Progenitor cell of endocrine pancreas (in vitro differentiated cells): ENCODE measurements at places on chromosomes 13 and 19. TPM values are rescaled to one million over a fixed set of nuclear protein-coding genes. Genes with fewer than 3 reads are reported as not detected.

- peak overlapping the region; percentile 73 for H3K27ac ChIP-seq
- DNase-seq = peak; percentile 59
Measured at GRCh38 chr19:32976223-32976805, 4.3 kb downstream of the FAAP24 start.

Gene MISP3
- 3.0 and 3.5 TPM in 2 replicates for total RNA-seq

Gene ZNF486
- total RNA-seq = 29.6 and 31.8 TPM in 2 replicates

DNA sequence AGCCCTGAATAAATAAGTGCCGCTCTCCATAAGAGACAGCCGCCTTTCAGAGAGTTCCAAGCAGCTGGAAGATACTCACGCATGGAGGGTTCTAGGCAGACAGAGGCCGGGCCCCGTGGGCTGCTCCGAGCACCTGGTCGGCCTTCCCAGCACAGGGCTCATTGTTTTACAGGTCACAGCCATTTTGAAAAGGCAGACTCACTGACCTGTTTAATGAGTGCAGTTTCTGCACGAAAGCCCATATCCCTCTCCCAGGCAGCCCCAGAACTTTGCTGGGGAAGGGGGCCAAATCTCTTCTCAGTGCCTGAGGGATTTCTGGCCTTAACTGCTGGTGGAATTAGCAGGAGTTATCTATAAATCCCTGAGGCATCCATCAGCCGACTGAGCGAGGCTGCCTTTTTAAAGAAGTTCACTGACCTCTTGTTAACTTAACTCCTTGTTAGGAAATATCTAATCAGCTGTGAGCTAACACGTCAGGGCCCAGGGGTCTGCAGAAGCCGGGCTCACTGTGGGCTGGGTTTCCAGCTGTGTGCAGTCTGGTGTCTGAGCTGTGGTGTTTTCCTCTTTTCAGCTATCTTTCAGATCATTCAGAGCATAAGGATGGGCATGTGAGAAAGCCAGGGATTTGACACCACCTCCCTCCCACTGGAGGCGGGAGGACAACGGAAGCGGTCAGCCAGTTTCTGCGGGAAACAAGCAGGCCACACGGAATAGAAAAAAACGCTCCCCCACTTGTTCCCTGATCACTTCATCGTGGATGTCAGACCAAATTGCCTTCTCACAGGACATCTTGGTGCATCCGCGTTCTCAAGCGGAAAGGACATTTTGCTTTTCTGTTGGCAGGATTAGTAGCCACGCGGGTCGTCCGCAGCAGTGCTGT lies 23.3 kb downstream of the SERP2 start:
- H3K4me1 ChIP-seq = peaks cover 24% of the 10 kb centered on the region
- no peak overlapping the region for H3K4me3 ChIP-seq
- H3K36me3 ChIP-seq = no peaks in the 10 kb centered on the region
- no peak for DNase-seq

Gene KDELR1
- 207 and 213 TPM in 2 replicates for total RNA-seq

GRCh38 chr19:5055457-5055776 lies 86.5 kb downstream of the KDM4B start:
- no peaks in the 10 kb centered on the region for H3K27me3 ChIP-seq
- no peaks in the 10 kb centered on the region for H3K4me1 ChIP-seq
- no peak for DNase-seq
- no peak overlapping the region for H3K4me3 ChIP-seq
- H3K27ac ChIP-seq = no peak overlapping the region

Gene GRK1
- total RNA-seq = 0.73 and 1.1 TPM in 2 replicates

Gene ZNF569
- total RNA-seq = 7.6 and 8.5 TPM in 2 replicates

DNA sequence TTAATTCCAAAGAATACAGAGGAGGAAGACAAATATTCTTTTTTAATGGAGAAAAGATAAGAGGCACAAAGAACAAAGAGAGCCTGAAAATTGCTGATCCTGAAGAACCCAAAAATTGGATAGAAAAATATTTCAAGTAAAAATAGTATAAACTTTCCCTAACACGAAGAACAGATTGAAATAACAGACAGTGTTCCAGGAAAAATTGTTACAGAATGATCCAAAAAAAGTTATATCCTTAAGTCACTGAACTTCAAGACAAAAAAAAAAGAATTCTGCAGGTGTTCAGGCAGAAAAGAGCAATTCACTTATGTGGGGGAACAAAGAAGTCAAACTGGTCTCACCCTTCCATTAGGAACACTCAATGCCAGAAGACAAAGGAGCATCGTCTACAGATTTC lies 160.2 kb downstream of the KLF12 start:
- no peaks in the 10 kb centered on the region for H3K27me3 ChIP-seq
- H3K36me3 ChIP-seq = peaks cover 9% of the 10 kb centered on the region
- no peak overlapping the region for H3K4me3 ChIP-seq
- DNase-seq = no peak
- H3K27ac ChIP-seq = no peak overlapping the region
- H3K4me1 ChIP-seq = peaks cover 6% of the 10 kb centered on the region

GRCh38 chr13:40141859-40142555 lies 486.5 kb downstream of the COG6 start:
- no peak overlapping the region for H3K27ac ChIP-seq
- no peaks in the 10 kb centered on the region for H3K36me3 ChIP-seq
- no peaks in the 10 kb centered on the region for H3K4me1 ChIP-seq
- DNase-seq = no peak
- peaks cover 23% of the 10 kb centered on the region for H3K27me3 ChIP-seq
- no peak overlapping the region for H3K4me3 ChIP-seq

DNA sequence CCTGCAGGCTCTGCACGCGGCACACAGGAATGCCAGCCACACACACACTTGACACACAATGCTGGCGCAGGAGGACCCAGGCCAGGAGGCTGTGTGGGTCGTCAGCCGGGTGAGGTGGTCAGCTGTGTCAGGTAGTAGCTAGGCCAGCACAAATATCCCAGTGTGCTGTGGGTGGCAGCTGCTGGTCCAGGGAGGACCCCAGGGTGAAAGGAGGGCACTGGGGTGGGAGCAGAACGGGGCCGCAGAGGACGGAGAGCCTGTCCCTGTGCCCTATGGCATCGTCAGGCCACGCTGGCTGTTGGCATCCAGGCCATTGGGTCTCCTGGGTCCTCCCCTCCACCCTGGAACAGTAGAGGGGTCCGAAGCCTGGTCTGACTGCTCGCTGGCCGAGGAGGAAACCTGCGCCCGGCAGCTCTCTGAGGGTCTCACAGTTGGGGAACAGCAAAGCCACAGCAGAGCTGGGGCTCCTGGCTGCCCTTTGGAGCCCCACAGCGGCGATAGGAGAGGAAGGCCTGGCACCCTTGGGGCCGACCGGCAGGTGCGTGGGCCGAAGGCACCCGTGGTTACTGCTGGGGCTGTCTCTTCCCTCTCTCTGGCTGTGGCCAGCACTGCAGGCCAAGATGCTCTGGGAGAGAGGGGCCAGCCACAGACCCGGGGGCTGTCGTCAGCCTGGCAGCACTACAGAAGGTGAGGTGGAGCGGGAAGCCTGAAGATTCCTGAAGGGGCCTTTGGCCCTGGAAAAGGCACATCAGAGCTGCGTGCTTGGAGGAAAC lies 27.3 kb downstream of the C13orf46 start:
- peaks cover 7% of the 10 kb centered on the region for H3K4me1 ChIP-seq
- no peaks in the 10 kb centered on the region for H3K36me3 ChIP-seq
- H3K27ac ChIP-seq = no peak overlapping the region
- H3K27me3 ChIP-seq = no peaks in the 10 kb centered on the region

GRCh38 chr19:30567536-30568232 lies 195.5 kb downstream of the ZNF536 start:
- DNase-seq = no peak
- H3K4me1 ChIP-seq = no peaks in the 10 kb centered on the region
- peaks cover 16% of the 10 kb centered on the region for H3K27me3 ChIP-seq
- no peaks in the 10 kb centered on the region for H3K36me3 ChIP-seq
- no peak overlapping the region for H3K27ac ChIP-seq

GRCh38 chr13:27375686-27376326 lies 48.6 kb upstream of the GTF3A start:
- H3K4me1 ChIP-seq = peaks cover 37% of the 10 kb centered on the region
- peaks cover 6% of the 10 kb centered on the region for H3K36me3 ChIP-seq
- peaks cover 8% of the 10 kb centered on the region for H3K27me3 ChIP-seq

DNA sequence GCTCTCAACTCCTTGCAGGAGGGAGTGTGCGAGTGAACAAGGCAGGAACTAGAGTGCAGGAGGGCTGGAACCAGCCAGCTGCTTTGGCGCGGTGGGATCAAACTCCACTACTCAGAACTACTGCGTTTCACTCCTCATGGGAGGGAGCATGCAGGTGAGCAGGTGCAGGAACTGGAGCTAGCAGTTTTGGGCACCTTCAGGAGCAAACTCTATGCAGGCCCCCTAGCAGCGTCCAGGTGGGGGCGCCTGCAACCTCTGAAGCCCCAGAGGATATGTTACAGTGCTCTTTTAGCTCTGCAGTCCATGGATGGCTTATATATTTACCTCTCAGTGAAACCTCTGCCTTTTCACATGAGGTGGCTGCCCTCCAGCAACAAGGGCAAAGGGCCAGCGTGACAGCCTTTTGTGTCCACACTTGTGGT lies 1303.4 kb downstream of the PCDH9 start:
- H3K4me1 ChIP-seq = peaks cover 3% of the 10 kb centered on the region
- no peak overlapping the region for H3K4me3 ChIP-seq
- H3K36me3 ChIP-seq = no peaks in the 10 kb centered on the region

DNA sequence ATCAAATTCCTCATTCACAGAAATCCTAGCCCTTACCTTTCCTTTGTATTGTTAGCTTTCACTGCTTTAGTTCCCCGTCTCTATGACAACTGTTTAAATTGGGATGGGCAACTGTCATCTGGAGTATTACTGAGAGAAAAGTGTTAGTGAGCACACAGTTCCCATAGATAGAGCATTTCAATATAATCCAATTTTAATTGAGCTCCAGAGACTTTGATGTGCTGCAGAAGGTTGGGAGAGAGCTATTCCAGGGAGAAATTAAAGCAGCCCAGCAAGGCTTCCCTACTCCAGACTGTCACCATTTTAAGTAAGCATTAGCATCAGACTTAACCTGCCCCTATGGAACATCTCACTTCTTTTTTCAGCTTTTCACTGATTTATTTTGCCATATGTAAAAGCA lies 55.0 kb upstream of the MAB21L1 start:
- H3K36me3 ChIP-seq = no peaks in the 10 kb centered on the region
- DNase-seq = no peak
- no peak overlapping the region for H3K4me3 ChIP-seq
- H3K4me1 ChIP-seq = peaks cover 5% of the 10 kb centered on the region
- H3K27me3 ChIP-seq = peaks cover 2% of the 10 kb centered on the region

GRCh38 chr13:92483894-92484293 lies 742.7 kb upstream of the GPC6 start:
- no peak overlapping the region for H3K27ac ChIP-seq
- peaks cover 3% of the 10 kb centered on the region for H3K36me3 ChIP-seq
- no peak for DNase-seq
- peaks cover 6% of the 10 kb centered on the region for H3K4me1 ChIP-seq
- H3K27me3 ChIP-seq = no peaks in the 10 kb centered on the region
- H3K4me3 ChIP-seq = no peak overlapping the region

DNA sequence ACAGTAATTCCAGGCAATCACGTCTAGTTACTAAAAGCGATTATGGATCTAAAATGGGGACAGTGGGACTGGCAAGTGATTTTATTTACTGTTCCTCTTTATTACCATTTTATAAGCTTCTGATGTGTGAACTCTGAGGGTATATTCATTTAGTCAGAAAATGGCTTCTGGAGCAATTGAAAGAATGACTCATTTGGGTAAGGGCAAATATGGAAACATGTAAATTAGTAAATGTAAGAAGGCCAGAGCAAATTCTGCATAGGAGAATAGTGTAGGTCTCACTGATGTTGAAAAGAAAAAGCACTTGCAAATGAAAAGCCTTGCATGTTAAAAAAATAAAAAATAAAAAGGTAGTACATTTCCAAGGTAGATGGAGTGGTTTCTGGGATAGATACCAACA lies 262.2 kb downstream of the KLF5 start:
- H3K4me3 ChIP-seq = no peak overlapping the region
- H3K27ac ChIP-seq = no peak overlapping the region
- DNase-seq = no peak
- H3K4me1 ChIP-seq = peaks cover 36% of the 10 kb centered on the region
- no peaks in the 10 kb centered on the region for H3K36me3 ChIP-seq

Gene LGI4
- total RNA-seq = 0.20 TPM in 1 of 2 replicates, not detected in the other

- DNase-seq = no peak
- peaks cover 3% of the 10 kb centered on the region for H3K36me3 ChIP-seq
- H3K4me1 ChIP-seq = peaks cover 12% of the 10 kb centered on the region
- H3K27me3 ChIP-seq = no peaks in the 10 kb centered on the region
Measured at GRCh38 chr19:4454747-4455718, 2.6 kb downstream of the UBXN6 start.

DNA sequence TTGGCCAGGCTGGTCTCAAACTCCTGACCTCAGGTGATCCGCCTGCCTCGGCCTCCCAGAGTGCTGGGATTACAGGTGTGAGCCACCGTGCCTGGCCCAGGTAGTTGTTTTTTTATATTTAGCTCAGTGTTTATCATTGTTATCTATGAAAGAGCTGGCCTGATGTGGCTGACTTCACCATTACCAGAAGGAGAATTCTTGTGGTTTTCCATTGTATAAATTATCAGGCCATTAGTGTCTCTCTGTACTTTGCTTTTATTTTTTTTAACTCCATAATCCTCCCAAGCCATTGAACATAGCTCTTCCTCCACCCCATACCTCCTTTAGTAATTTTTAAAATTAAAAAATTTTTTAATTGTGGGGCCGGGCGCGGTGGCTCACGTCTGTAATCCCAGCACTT lies 24.2 kb downstream of the CERS4 start:
- no peak for DNase-seq
- peaks cover 4% of the 10 kb centered on the region for H3K4me1 ChIP-seq
- no peak overlapping the region for H3K27ac ChIP-seq

Gene FAM216B
- total RNA-seq = not detected in 2 replicates

DNA sequence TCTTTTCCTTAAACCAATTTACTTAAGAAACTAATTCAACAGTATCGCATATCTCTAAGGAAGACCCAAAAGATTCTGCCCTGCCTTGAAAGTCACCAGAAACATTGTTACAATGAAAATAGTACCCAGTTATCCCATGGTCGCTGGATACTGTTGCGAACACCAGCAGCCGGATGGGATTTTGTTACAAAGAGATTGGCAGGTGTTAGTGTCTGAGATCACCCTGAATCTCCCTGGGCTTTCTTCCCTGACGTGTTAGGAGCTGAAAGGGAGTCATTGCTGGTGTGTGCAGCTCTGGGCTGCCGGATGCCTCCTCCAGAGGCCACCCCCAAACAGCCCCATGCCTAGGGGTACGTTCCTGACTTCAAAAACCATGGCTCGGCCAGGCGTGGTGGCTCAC lies 38.2 kb downstream of the PTPRS start:
- no peak for DNase-seq
- no peak overlapping the region for H3K4me3 ChIP-seq
- peak overlapping the region; percentile 70 for H3K27ac ChIP-seq
- H3K27me3 ChIP-seq = no peaks in the 10 kb centered on the region

DNA sequence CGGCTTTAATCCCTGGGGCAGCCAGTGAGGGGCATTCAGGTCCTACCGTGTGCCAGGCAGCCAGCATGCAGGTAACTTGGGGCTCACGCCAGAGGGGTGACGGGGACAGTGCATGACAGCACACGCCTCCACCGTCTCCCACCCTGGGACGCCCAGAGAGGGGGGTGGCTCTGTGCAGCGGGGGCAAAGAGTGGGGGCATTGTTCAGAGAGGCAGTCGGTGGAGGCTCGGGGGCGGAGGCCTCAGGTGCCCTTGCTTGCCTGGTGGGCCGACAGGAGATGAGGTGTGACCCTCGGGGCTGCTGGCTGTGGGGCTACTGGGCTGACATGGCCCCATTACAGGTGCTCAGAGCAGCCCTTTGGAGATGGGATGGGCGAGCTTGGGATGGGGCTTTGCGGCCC lies 18.4 kb downstream of the PLIN4 start:
- no peak overlapping the region for H3K4me3 ChIP-seq
- no peaks in the 10 kb centered on the region for H3K4me1 ChIP-seq
- peaks cover 4% of the 10 kb centered on the region for H3K36me3 ChIP-seq
- no peak overlapping the region for H3K27ac ChIP-seq
- no peak for DNase-seq
- H3K27me3 ChIP-seq = no peaks in the 10 kb centered on the region

Gene ZNF471
- not detected in 2 replicates for total RNA-seq

- no peaks in the 10 kb centered on the region for H3K4me1 ChIP-seq
- H3K4me3 ChIP-seq = no peak overlapping the region
Measured at GRCh38 chr19:45385392-45386221, 15.2 kb upstream of the ERCC2 start.

Gene HPN
- total RNA-seq = 70.5 and 71.5 TPM in 2 replicates
